H1 (cell line): ENCODE measurements at places on chromosomes 2 and 18. TPM values are rescaled to one million over a fixed set of nuclear protein-coding genes. Genes with fewer than 3 reads are reported as not detected.

GRCh38 chr18:79529991-79530390 is 134.3 kb downstream of the NFATC1 start:
- DNase-seq: no peak

DNA sequence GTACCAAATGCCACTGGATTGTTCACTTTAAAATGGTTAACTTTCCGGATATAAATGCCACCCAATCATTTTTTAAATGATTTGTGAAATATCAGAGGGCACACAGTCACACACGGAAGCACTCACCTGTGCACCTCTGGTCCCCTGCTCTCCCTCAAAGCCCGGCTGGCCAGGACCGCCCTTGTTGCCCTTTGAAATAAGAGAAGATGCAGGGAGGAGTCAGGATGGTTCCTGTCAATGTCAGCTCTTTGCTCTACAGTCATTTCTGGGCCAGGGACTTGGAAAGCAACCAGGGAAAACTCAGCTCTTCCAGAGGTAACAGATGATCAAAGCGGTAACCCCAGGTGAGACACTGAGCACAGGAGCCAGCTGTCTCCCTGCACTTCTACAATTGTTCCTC is 60.7 kb downstream of the COL6A3 start:
- no peak for DNase-seq

DNA sequence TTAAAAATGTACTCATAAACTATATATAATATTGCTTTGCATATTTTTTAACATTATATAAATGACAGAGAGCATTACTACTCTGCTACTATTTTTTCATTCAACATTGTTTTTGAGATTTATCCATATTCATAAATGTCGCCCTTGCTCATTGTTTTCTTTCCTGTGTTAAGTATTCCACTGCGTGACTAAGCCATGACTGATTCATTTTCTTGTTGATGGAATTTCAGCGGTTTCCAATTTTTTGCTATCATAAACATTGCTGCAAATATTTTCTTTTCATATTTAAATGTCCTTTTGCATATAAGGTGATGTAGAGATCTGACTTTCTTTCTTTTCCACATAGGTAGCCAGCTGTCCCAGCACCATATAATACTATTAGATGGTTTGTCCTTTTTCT is 57.6 kb downstream of the SFXN5 start:
- DNase-seq: no peak

- no peak for DNase-seq
Measured at GRCh38 chr2:238081561-238081960, 18.6 kb upstream of the ESPNL start.

GRCh38 chr2:54839461-54840255 is 116.2 kb downstream of the EML6 start:
- no peak for DNase-seq

DNA sequence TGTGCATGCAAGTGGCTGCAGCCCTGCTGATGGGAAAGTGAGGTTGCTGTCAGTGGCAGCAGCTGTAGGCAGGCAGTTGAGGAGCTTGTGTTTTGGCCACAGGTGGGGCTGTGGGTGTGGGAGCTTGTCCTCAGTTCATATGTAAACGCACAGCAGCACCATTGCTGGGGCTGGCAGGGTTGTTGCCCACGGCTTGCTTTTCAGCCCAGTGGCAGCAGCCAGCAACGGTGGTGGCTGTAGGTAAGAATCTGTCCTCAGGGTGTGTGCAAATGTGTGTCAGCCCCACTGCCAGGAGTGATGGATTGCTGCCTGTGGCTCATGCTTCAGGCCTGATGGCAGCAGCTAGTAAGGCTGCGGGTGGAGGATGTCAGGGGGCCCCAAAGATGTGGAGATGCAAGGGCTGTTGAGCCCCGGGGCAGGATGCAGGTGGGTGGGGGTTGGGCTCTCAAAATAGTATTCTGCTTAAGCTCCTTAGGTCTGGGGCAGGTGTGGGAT is 141.3 kb upstream of the THUMPD2 start:
- DNase-seq: no peak

GRCh38 chr2:42072349-42073118 is 24.7 kb downstream of the PKDCC start:
- DNase-seq: no peak

- DNase-seq: no peak
Measured at GRCh38 chr18:11996907-11997306, 15.6 kb downstream of the IMPA2 start.

- no peak for DNase-seq
Measured at GRCh38 chr18:66533693-66534092, 70.2 kb downstream of the CDH19 start.

APLF gene
- 7.3 and 10.6 TPM in 2 replicates for polyA plus RNA-seq

KIF5C gene
- polyA plus RNA-seq: 12.5 and 16.3 TPM in 2 replicates

ASB18 gene
- not detected in 2 replicates for polyA plus RNA-seq

ANKRD62 gene
- polyA plus RNA-seq: not detected in 2 replicates

SERPINB11 gene
- polyA plus RNA-seq: not detected in 2 replicates

CHRNG gene
- 0.05 TPM in 2 replicates for polyA plus RNA-seq
